ENCODE measurements at places on chromosomes 4 and X. TPM values are rescaled to one million over a fixed set of nuclear protein-coding genes. Genes with fewer than 3 reads are reported as not detected.

The KLHL13 gene
- 7.0 TPM for total RNA-seq

The MAGEB4 gene
- total RNA-seq, result not detected

The UCHL1 gene
- 47.7 TPM for total RNA-seq

The LRAT gene
- total RNA-seq, result not detected

The SORCS2 gene
- 3.0 TPM for total RNA-seq

The GPRIN3 gene
- total RNA-seq, result 4.8 TPM
